ENCODE measurements at places on chromosomes 5 and 9.

DNA sequence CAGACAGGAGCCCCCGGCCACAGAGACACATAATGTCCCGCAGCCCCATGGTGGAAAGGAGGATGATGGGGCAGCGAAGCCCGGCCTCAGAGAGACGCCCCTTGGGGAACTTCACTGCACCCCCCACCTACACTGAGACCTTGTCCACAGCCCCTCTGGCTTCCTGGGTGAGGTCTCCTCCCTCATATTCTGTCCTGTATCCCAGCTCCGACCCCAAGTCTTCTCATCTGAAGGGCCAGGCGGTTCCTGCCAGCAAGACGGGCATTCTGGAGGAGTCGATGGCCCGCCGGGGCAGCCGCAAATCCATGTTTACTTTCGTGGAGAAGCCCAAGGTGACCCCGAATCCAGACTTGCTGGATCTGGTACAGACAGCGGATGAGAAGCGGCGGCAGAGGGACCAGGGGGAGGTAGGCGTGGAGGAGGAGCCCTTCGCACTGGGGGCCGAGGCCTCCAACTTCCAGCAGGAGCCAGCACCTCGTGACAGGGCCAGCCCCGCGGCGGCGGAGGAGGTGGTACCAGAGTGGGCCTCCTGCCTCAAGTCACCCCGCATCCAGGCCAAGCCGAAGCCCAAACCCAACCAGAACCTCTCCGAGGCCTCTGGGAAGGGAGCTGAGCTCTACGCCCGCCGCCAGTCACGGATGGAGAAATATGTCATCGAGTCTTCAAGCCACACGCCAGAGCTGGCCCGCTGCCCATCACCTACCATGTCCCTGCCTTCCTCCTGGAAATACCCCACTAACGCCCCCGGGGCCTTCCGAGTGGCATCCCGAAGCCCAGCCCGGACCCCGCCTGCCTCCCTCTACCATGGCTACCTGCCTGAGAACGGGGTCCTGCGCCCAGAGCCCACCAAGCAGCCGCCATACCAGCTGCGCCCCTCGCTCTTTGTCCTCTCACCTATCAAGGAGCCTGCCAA lies 8.9 kb downstream of the SYNPO start:
- DNase-seq: no peak

- no peak for DNase-seq
Observed at GRCh38 chr9:106953174-106953573, 90.2 kb downstream of the ZNF462 start.

- DNase-seq: no peak
Observed at GRCh38 chr9:94746541-94747370, 20.3 kb downstream of the AOPEP start.

- no peak for DNase-seq
Observed at GRCh38 chr9:133090752-133091385, 29.1 kb downstream of the CEL start.

GRCh38 chr9:95991326-95991725 lies 115.8 kb downstream of the ERCC6L2 start:
- DNase-seq: no peak

- DNase-seq: no peak
Observed at GRCh38 chr9:20618361-20618802, 3.9 kb downstream of the MLLT3 start.

All from anterior cingulate cortex (tissue), 58 donors.